ENCODE measurements at places on chromosomes 6 and 20.

DNA sequence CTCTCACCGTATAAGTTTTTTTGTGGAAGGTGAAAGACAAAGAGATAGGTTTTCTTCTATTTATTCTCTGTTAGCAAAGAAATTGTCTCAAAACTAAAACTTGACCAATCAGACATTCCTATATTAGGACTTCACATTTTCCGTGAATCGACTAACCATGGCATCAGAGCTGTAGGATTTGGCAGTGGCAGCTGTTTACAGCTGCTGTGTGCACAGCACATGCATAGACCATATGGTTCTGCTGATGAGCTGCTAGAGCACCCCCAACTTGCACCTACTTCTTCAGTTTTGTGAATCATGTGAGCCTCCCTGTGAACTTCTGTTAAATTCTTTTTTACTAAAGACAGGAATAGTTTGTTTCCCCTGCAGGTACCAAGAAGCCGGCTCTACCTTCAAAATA, 157.9 kb downstream of the RFX6 start:
- DNase-seq, result no peak

- no peak for DNase-seq
Measured at GRCh38 chr20:8951164-8951563, 117.7 kb upstream of the PLCB4 start.

GRCh38 chr6:80226151-80226550, 119.7 kb downstream of the BCKDHB start:
- DNase-seq, result no peak

DNA sequence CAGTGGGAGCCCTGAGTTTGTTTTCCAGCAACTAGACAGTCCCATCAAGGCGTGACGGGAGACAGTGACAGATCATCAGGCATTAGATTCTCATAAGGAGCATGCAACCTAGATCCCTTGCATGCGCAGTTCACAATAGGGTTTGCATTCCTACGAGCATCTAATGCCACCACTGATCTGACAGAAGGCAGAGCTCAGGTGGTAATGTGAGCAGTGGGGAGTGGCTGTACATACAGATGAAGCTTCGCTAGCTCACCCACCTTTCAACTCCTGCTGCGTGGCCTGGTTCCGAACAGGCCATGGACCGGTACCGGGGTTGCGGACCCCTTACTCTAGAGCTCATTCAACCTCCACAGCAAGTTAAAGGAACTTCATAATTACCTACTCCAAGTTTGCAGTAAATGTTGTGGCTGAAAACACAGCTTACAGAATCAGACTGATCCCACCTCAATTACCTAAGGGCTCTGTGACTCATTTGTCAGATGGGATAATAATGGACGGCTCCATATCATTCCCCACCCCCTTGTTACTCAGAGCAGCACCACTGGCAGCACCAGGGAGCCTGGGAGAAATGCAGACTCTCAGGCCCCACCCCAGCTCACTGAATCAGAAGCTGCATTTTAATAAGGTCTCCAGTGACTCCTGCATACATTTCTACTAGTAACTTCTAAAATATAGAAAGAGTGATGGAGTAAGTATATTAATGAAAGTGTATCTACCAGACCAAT, 15.7 kb downstream of the PXMP4 start:
- DNase-seq, result no peak

GRCh38 chr6:10350720-10351119, 64.2 kb downstream of the TFAP2A start:
- no peak for DNase-seq

Measured in NCI-H82 (cell line).